ENCODE measurements at places on chromosomes 7 and 10.

DNA sequence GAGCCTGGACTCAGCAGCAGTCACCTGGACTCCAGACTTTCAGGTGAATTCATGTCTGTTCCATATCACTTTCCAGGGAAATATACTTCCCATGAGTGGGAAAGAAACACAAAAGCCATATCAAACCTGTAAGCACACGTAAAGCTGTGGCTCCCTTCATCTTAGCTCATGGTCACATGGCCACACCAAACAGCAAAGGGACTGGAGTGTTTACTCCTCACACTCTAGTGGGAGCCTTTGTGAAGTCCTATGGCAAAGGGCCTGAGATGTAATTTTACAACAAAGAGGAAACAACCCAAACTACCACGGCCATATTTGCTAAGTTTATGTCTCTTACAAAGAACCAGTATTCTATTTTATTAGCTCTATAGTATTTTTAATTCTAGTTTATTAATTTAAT lies 16.3 kb downstream of the SFTPA1 start:
- no peak for DNase-seq

DNA sequence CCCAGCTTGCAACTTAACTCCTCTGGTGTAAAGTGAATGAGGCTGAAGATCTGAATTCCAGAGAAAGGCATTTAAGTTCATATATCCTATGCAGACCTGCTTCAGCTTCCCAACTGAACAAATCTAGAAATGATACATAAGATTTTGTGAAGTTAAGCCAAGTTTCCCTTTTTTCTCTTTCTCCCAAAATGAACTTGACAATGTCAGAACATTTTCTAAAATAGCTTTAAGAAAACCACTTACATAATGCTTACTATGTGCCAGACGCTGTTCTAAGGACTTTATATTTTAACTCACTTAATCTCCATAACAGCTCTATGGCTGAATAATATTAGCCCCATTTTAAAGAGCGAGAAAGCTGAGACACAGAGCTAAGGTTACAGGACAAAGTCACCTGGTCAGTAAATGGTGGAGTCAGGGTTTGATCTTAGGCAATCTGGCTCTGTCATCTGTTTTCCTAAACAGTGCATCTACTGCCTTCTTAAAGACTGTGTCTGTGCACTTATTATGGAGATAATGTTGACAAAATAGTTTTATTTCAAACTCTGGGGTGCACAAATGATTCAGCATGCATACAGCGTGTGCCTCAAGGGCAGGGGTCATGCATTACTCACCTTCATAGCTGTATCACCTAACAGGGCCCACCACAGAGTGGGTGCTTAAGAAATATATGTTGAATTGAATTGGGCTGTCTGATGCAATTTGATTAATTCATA lies 66.8 kb downstream of the RHOBTB1 start:
- no peak for DNase-seq

- DNase-seq = no peak
Observed at GRCh38 chr7:134245253-134245652, 71.5 kb downstream of the SLC35B4 start.

- DNase-seq = no peak
Observed at GRCh38 chr7:114107522-114107921, 188.7 kb upstream of the PPP1R3A start.

DNA sequence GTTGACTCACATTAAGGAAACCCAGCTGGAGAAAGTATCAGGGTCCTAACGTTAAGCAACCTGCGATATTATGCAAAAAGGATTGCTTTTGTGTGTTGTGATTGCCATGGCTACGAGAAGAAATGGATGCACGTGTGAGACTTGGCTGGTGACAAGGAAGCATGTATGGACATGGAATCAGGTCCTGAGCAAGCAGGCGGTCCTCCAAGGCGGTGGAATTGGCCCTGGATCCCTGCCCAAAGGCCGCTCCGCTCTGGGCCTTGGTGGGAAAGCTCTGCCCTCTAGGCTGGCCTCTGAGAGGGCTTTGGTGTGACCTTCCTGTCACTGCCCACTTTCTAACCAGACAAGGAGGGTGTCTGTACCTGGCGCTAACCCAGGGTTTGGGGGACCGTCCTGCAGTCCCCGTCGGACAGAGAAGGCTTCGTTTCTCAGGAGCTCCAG lies 192.1 kb downstream of the EBF3 start:
- DNase-seq = no peak

- no peak for DNase-seq
Observed at GRCh38 chr10:126910798-126911197, 5.6 kb downstream of the DOCK1 start.

DNA sequence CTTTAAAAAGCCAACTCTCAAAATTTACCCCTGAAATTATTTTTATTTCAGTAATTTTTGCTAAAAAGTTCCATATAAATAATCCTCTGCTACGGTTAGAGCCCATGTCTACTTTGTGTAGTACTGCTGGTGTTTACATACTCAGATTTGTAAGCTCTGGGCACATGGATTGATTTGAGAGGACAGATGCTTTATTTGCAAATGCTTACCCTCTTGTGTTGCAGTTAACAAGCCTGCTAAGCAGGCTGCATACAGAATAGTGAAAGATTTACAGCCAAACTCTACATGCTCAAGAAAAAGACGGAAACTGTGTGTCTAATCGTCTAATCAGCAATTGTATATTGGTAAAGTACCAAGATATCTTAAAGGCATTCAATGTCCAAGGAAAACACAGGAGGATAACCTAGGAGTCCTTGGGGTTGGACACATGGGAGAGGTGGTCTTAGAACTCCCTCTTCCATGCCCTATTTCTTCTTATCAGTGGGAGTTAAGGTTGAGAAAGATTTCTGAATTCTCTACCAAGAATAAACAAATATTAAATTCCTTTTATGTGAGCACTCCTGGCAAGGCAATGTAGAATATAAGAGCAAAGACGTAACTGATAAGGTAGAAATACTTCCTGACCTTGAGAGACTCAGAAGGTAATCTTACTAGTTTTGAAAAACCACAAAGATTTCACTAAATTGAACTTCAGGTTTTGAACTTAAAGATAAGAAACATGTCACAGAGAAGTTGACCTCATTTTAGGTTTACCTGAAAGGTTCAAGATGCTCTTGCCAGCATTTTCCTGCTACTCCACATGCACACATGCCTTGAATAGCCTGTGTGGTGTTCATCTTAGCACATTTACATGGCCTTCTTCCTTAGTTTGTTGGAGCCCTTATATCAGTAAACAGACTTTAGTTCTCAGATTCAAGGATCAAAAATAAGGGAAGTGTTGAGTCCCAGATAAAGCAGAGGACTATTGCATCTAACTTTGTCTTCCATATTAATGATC lies 1216.5 kb downstream of the SORCS3 start:
- no peak for DNase-seq

DNA sequence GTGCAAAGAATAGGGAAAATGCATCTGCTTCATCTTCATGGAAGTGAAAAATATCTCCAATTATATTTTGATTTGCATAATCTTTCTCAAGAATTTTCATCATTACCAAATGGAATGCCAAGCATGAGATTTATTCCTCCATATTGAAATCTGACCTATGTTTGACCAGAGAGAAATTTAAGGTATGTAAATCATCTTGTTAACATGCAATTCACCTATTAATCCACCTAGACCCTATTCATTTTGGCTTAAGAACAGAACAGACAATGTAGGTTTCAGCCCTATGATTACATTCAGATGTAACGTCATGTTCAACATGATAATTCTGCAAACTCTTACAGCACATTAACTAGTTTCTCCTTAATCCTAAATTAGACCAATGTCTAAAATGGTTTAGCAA lies 30.8 kb upstream of the TMEM140 start:
- DNase-seq = no peak
